Cardiac muscle cell (in vitro differentiated cells and primary cell): ENCODE measurements at places on chromosomes 7 and 10. TPM values are rescaled to one million over a fixed set of nuclear protein-coding genes. Genes with fewer than 3 reads are reported as not detected.

The MOGAT3 gene
- not detected in 2 replicates for polyA plus RNA-seq

DNA sequence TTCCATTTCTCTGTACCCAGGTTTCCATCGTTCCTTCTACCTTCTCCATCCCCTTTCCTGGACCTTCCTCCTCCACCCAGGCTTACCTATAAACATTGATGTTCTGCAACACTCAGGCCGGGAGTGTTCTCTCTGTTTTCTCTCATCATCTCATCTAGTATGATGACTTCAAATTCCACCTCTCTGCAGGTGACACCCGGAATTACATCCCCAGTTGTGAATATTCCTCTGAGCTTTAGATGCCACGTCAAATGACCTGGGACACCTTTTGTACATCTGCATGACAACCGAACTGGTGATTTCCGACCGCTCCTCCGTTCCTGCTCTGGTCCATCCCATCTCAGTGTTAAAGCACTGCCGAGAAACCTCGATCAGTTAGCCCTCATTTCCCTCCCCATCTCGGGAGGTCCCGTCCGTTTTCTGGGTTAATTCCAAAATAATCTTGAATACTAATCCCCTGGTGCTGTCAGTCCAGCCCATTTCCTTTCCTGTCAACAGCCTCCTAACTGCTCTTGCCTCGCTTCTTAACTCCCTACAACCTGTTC, 76.7 kb upstream of the SAMD8 start:
- no peaks in the 10 kb centered on the region for H3K27me3 ChIP-seq
- no peak overlapping the region for H3K27ac ChIP-seq
- DNase-seq, result no peak
- H3K4me3 ChIP-seq, result no peak overlapping the region
- peaks cover 11% of the 10 kb centered on the region for H3K36me3 ChIP-seq

DNA sequence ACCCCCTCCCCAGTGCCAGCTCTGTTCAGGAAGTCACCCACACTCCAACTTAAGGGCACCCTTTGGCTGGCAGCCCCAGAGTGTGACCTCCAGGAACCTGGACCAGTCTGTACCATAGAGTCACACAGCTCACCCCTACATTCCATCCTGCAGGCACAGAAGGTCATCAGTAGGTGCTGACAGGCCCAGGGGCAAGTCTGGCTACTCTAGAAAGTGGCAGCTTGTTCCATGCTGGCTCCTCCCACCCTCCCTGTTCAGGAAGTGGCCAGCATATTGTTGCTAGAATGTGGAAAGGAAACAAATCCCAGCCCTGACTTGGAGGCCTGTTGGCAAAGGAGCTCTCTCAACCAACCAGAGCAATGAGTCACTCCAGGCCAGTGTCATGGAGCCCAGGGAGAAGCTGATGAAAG, 3.2 kb upstream of the NCOA4 start:
- H3K4me3 ChIP-seq, result no peak overlapping the region
- DNase-seq, result peak; percentile 88
- H3K27me3 ChIP-seq, result no peaks in the 10 kb centered on the region
- no peaks in the 10 kb centered on the region for H3K36me3 ChIP-seq
- H3K4me1 ChIP-seq, result peaks cover 14% of the 10 kb centered on the region

The PAXIP1 gene
- 3.7 and 5.8 TPM in 2 replicates for polyA plus RNA-seq

DNA sequence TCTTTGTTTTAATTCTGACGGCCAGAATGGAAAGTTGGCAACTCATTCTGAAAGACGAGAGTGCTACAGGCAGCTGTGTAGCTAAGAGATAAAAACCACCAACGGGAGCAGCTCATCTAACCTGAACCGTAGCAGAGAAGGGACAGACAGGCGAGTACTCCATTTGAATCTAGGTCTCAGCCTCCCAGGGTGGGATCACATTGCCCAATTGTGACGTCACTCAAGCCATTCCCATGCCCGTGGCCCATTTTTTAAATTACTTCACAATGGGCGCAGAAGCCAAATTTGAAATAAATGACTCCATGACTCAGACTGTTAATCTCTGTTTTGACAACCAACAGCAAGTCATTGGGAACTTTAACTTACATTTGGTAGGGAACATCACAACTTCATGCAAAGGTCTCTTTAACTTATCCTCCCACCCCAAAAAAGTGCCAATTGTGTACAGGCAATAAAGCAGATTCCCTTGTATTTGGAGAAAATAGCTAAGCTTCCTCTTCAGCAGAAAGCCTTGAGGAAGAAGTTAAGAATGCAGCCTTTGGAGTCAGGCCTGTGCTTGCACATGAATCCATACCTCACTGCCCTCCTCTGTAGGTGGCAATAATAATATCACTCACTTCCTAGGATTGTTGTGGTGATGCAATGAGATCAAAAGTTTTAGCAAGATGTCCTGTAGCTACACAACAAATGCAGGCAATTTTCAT, 93.2 kb upstream of the KIF5B start:
- no peaks in the 10 kb centered on the region for H3K4me1 ChIP-seq
- H3K27me3 ChIP-seq, result no peaks in the 10 kb centered on the region
- peak; percentile 97 for DNase-seq
- no peak overlapping the region for H3K27ac ChIP-seq
- no peak overlapping the region for H3K4me3 ChIP-seq
- H3K36me3 ChIP-seq, result no peaks in the 10 kb centered on the region

The WDFY4 gene
- 0.72 TPM in 1 of 2 replicates, not detected in the other for polyA plus RNA-seq

GRCh38 chr10:86961481-86962091, 3.2 kb downstream of the SNCG start:
- no peaks in the 10 kb centered on the region for H3K27me3 ChIP-seq
- no peaks in the 10 kb centered on the region for H3K36me3 ChIP-seq
- H3K27ac ChIP-seq, result no peak overlapping the region
- no peak overlapping the region for H3K4me3 ChIP-seq
- no peak for DNase-seq

The KCNIP2 gene
- polyA plus RNA-seq, result 35.7 and 47.5 TPM in 2 replicates

- H3K4me1 ChIP-seq, result no peaks in the 10 kb centered on the region
- DNase-seq, result no peak
- no peak overlapping the region for H3K4me3 ChIP-seq
- no peaks in the 10 kb centered on the region for H3K36me3 ChIP-seq
- H3K27ac ChIP-seq, result no peak overlapping the region
These were observed 473.2 kb downstream of the REEP3 start for GRCh38 chr10:63994371-63994770.

DNA sequence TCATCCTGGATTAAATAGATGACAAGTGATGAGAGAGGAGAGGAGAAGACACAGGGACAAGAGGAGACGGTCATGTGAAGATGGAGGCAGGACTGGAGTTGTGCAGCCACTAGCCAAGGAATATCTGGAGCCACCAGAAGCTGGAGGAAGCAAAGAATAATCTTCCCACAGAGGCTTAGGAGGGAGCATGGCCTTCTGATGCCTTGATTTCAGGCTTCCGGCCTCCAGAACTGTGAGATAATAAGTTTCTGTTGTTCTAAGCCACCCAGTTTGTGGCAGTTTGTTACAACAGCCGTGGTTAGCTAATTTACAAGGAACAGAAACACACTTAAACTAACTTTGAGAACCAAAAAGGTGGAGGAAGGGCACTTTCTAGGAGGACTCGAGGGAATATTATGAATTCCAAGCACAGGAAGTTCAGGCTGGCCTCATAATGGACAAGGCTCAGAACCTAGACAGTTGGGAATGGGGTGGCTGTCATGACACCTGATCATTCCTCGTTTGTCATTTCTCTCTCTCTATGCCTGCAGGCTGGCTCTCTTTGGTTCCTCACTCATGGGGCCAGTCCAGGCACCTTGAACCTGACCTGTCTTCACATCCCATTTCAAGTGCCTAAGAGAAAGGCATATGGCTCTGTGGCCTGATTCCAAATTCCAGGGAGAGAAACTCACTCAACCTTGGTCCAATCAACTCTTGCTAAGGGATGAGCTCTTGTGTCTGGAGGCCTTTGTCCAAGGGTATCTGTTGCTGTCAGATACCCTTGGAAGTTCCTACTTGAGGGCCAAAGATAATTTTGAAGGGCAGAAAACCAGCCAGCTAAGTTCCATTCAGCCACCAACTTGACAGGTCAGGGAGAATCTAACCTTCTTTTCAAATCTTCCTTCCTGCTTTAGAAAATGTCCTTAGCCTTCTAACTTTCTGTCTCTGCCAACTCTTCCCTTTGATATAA, 33.5 kb upstream of the PDZD8 start:
- H3K27ac ChIP-seq, result no peak overlapping the region
- H3K27me3 ChIP-seq, result no peaks in the 10 kb centered on the region
- no peak overlapping the region for H3K4me3 ChIP-seq
- H3K4me1 ChIP-seq, result no peaks in the 10 kb centered on the region
- DNase-seq, result no peak

The UBTD1 gene
- 13.1 and 15.8 TPM in 2 replicates for polyA plus RNA-seq

GRCh38 chr10:62278441-62278910, 9.8 kb upstream of the RTKN2 start:
- H3K27ac ChIP-seq, result no peak overlapping the region
- no peaks in the 10 kb centered on the region for H3K4me1 ChIP-seq
- no peak for DNase-seq
- H3K36me3 ChIP-seq, result no peaks in the 10 kb centered on the region
- no peaks in the 10 kb centered on the region for H3K27me3 ChIP-seq

The CLEC2L gene
- 0.16 and 0.26 TPM in 2 replicates for polyA plus RNA-seq

- H3K27me3 ChIP-seq, result peaks cover 4% of the 10 kb centered on the region
- H3K4me3 ChIP-seq, result no peak overlapping the region
- peaks cover 31% of the 10 kb centered on the region for H3K4me1 ChIP-seq
- H3K36me3 ChIP-seq, result no peaks in the 10 kb centered on the region
- H3K27ac ChIP-seq, result no peak overlapping the region
These were observed 84.2 kb downstream of the C10orf105 start for GRCh38 chr10:71635251-71635866.

DNA sequence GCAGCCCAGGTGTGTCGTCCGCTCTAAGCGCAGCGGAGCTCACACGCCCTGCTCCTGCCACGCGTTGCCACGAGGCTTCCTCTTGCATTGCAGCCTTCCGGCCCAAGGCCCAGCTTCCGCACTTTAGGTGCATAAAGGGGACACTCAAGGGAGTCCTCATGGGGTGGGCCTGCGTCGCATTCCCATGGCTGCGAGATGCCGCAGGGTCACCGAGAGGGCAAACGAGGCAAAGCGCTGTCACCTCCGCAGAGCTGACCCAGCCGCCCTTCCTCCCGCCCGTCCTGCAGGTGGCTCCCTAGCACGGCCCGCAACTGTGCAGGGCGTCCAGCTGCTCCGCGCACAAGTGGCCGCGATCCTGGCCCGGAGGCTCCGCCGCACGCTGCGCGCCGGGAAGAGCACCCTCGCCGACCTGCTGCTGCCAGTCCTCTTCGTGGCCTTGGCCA, 283.5 kb downstream of the ABCA13 start:
- no peaks in the 10 kb centered on the region for H3K27me3 ChIP-seq
- H3K4me3 ChIP-seq, result no peak overlapping the region
- DNase-seq, result no peak
- H3K27ac ChIP-seq, result no peak overlapping the region
- H3K36me3 ChIP-seq, result no peaks in the 10 kb centered on the region
- no peaks in the 10 kb centered on the region for H3K4me1 ChIP-seq

DNA sequence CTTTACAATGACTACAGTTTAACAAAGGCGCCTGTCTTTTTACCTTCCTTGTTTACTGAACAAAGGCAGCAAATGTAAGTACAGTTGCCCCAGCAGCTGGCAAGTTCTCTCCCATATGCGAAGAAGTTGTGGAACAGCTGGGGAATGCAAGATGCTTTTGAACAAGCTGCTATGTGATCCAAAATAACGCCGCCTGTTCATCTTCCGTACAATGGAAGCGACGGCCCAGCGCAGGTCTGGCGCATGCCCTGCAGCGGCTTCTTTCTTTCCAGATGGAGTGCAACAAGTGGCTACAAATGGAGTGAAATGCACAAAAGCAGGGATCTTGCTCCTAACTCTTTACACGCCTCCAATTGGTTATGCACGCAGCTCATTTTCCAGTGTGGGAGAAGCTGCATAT, 97.0 kb upstream of the SVIL start:
- no peak overlapping the region for H3K4me3 ChIP-seq
- no peaks in the 10 kb centered on the region for H3K36me3 ChIP-seq
- no peaks in the 10 kb centered on the region for H3K27me3 ChIP-seq

DNA sequence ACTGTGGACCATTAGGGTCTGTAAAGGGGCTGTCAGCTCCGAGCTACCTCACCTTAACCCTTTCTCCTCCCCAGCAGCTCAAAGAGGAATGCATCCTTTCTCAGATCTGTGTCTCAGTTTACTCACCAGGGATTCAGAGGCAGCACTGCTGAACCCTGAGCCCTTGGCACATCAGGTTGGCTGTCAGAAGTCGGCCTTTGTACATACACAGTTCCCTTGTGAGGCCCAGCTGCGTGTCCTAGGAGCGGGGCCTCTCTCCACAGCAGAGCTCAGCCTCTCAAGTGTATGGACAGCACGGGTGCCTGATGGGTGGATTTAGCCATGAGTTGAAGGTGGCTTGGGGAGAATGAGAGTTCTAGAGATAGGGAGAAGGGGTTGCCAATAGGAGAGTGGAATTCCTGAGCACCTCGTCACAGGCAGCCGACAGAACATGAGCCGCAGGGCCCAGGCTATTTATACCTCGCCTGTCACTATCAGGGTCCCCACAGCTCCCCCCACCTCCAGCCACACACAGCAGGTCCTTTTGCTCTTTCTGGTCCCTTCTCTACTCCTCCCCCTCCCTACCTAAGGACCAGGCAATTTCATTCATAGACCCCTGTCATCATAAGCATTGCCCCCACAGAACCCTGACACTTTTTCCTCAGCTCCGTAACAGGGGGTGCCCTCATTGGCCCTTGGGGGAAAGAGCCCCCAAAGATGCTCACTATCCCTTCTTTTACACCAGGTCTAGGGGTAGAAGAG, 2.1 kb upstream of the FLNC start:
- H3K4me3 ChIP-seq, result peak overlapping the region; percentile 4
- H3K27me3 ChIP-seq, result no peaks in the 10 kb centered on the region
- H3K4me1 ChIP-seq, result peaks cover 43% of the 10 kb centered on the region
- H3K36me3 ChIP-seq, result no peaks in the 10 kb centered on the region
- peak overlapping the region; percentile 99 for H3K27ac ChIP-seq
- peak; percentile 75 for DNase-seq

The CNPY1 gene
- not detected in 2 replicates for polyA plus RNA-seq

GRCh38 chr7:73567846-73568685, 10.3 kb downstream of the TBL2 start:
- H3K4me1 ChIP-seq, result peaks cover 7% of the 10 kb centered on the region
- peak overlapping the region; percentile 62 for H3K27ac ChIP-seq
- H3K27me3 ChIP-seq, result no peaks in the 10 kb centered on the region

DNA sequence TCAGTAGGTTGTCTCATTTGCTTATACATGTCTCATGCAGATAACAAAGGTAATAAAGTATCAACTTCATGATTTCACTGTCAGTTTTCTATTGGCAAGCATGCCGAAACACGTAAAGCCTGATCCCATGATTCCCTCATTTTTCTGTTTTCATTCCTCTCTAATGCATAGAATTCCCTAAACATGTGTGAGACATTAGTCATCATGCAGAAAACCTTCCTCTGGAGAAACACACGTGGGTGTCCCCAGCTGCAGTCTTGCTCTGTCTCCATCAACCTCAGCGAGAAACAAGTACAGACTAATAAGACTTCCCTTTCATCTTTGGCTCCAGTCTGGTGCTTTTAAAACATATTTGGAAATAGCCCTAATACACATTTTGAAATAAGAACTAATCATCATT, 432.7 kb upstream of the VSTM2A start:
- no peak overlapping the region for H3K4me3 ChIP-seq
- H3K4me1 ChIP-seq, result no peaks in the 10 kb centered on the region
- no peaks in the 10 kb centered on the region for H3K27me3 ChIP-seq
- no peaks in the 10 kb centered on the region for H3K36me3 ChIP-seq
- no peak overlapping the region for H3K27ac ChIP-seq
